Epithelial cell of esophagus (primary cell): ENCODE measurements at places on chromosomes 7 and 10.

DNA sequence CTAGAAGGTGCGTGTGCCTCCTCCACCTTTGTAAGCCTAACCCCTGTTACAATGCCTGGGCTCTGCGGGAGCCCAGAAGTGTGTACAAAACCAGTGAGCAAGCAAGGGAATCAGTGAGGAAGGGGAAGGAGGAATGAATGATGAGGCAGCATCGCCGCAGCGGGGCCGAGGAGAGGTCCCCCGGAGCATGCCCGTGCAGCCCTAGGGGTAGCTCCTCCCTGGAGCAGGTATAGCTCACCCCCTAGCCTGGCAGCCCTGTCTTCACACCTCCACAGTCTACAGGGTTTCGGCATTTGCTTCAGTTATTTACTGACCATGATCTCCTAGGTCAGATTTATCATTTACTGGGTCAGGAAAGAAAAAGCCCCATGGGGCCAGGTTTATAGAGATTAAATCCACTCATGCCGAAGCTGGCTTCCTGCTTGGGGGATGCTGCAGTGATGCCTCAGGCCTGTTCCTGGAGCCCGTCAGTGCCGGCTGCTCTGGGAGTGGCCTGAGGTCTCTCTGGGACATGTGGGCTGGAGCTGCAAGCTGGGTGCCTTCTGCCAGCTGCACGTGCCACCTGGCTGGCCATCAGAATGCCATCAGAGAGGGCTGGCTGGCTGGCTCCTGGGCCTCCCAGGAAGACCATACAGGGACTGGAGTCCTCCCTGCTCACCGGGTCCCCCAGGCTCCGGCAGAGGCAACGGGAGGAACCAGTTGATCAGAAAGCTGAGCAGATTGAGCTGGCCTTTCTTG lies 138.9 kb downstream of the GRK5 start:
- no peak for DNase-seq

DNA sequence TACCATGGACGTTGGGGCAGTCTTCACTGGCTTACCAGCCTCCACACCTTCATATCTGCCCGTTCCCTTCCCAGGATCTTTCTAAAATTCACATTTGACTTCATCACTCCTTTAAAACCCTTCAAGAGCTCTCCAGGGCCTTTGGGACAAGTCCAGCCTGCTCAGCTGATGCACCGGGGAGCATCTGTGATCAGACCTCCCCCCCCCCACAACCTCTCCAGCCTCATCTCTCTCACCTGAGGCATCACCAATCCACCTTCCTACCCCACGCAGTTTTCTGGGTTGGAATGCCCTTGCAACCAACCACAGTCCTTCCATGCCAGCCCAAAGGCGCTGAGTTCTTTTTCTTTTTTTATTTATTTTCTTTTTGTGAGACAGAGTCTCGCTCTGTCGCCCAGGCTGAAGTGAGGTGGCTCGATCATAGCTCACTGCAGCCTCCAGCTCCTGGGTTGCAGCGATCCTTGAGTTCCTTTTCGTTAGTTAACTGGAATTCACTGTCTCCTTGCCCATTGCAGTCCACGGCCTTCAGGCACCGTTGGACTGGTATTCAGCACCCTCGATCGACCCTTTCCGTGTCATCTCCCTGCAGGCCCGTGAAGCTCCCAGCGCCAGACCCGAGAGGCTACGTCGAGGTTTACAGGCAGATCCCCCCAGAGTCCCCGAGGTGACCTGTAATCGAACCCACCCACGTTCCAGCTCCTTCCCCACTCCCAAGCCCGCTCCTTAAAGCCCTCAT lies 654 bp downstream of the ALKBH4 start:
- peak; percentile 14 for DNase-seq

- DNase-seq: no peak
These were observed 1.7 kb upstream of the WDR86 start for GRCh38 chr7:151411551-151411950.

DNA sequence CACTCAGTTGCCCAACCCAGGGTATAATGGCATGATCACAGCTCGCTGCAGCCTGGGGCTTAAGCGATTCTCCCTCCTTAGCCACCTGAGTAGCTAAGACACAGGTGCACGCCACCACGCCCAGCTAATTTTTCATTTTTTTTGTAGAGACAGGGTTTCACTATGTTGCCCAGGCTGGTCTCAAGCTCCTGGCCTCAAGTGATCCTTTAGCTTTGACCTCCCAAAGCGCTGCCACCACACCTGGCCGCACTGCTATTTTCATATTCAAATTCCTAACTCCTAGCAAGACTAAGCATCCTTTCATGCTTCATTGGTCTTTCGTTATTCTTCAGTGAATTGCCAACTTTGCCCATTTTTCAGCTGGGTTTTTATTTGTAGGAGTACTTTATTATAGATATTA lies 30.4 kb upstream of the DAGLB start:
- no peak for DNase-seq

DNA sequence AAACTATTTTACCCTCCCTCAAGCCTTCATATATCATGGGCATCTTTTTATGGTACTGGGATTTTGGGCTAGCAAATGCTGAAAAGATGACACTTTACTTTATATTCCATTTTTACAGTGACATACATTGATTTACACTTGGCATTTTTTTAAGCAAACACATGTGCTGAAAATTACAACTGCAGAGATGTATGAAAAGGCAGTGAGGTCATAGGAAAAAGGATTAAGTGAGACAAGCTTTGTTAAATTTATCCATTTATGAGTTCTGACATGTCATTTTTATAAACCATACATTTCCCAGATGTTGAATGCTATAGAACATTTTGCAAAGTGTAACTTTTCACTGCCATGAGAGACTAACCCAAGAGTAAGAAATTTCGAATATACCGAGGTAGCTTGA lies 68.8 kb upstream of the RSU1 start:
- DNase-seq: no peak

DNA sequence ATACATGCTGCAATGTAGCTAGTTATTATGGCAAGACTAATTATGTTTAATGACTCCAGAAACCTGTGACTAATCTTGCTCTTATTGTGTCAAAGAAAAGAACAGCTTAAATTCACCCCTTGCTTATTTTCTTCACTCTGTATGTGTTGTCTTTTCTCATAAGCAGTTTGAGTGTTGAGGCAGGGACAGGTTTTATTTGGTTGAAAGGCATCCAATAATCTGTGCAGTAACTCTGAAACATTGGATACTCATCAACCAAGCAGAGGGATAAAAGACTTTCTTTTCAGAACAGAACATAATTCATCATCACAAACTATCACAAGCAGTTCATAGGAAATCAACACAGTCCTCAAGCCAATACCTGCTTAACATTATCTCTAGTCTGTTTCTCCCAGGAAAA lies 797.6 kb upstream of the MBL2 start:
- no peak for DNase-seq

DNA sequence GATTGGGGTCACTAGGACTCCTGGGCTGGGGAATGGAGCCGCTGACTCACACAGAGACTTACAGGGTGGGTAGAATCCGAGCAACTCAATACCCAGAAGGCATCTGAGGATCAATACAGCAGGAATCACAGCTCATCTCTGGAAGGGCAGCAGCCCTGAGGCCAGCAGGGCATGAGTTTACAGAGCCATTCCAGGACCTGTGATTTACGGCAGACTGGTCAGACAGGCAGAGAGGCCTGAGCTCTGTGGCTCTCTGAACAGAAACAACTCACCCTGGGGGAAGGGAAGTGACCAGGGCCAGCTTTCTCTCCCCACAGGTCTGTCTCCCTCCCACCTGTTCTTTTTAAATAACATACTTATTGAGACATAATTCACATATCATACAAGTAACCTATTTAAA lies 88.2 kb upstream of the CXCL12 start:
- no peak for DNase-seq

DNA sequence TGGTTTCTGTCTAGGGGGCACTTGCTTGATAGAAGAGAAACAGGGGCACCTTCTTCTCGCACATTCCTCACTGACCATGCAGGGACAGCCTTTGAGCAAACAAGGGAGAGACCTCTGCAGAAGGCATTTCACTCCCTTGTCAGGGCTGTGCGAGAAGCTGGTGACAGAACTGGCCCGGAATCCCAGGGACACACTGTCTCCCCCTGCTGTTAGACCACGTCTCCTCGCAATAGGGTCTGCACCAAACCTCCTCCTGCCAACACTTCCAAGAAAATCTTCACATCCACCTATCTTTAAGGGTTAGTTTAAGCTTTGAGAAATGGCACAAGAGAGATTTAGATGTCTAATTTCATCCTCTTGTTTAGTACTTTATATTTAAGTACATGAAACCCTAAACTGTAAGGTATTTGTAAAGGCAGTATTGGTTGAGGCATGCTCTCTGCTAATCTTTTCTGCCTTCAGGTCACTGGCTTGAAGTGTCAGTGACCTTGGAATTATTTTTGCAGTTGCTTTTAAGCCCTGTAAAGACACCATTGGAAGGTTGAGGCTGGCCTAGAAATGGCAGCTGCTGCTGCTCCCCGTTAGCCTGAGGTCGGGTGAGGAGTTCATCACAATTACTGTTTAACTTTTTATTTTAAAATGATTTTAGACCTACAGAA lies 37.0 kb downstream of the RBM20 start:
- peak; percentile 45 for DNase-seq
